Caudate nucleus (tissue), 63 donors: ENCODE measurements at places on chromosomes 6 and 20.

GRCh38 chr20:36951979-36952738 is 651 bp upstream of the SAMHD1 start:
- no peak for DNase-seq

DNA sequence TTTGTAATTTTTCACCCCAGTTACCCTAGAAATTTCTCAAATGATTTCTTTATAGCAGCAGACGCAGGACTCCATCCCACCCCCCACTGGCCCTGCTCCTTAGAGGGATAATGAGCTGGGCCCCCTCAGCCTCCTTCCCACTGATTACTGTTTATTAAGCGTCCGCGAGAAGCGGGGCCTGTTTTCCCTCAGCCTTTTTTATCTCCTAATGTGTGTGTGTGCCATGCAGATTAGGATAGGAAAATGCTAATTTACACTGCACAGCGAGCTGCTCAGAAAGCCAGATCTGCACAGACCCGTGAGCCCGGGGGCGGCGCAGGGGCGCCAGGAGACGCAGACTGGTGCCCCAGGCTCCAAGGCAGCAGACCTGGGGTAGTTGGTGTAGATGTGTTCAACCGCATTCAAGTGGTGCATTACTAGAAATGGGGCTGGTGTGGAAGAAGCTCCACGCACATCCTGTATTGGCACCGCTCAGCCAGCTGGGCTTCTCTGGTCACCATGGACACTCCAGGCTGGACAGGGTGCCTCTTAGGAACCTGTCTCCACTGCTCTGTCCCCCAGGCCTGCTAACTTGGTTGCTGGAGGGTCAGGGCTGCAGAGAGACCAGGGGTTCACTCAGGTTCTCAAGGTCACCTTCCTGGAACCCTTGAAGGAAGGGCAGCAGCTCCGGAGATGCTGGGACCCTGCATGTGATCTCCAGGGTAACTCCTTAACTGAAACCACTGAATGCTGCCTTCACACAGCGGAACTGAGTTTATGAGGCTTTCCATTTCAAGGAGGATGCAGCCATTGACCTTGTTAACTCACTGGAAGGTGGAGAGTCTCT is 256.3 kb downstream of the ERMARD start:
- no peak for DNase-seq

- DNase-seq, result no peak
Measured at GRCh38 chr6:162070639-162071038, 656.9 kb downstream of the PRKN start.

- no peak for DNase-seq
Measured at GRCh38 chr6:146990284-146990683, 213.9 kb upstream of the STXBP5 start.

DNA sequence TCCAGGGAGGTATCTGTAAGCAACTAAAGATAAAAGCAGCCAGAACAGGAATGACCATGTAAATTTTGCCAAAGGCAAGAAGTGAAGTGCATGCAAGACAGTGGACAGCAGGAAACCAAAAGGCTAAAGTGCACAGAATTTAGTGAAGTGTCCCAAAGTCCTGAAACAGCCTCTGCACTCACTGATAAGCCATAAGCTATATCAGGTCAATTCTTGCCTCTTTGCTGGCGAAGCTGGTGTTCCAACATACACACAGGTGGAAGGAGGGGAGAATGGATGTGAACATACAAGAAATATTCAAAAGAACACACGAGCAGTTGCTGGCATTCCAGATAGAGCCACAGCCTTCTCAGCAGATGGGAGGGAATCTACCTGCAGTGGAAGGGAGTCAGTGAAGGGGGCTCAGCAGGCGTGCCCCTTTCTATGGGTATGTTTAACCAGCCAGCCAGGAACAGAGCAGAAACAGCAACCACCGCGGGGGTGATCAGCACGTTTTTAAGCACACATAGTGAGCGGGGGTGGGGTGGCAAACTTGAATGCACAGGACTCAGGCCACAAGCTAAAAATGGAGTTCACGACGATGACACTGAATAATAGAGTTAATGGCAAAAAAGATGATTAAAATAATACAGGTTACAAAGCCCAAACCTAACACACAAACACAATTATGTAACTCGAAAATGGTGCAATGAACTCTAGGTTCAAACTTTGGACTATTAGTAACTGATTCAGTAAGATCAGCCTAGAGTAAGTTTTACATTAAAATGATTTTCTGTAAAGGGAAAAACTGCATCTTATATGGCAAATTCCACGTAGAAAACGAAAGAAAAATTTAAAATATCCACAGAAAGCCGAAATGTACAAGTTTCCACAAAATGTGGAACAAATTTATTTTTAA is 1.2 kb downstream of the ECI2 start:
- DNase-seq, result no peak

- no peak for DNase-seq
Measured at GRCh38 chr6:121479486-121480098, 44.1 kb downstream of the GJA1 start.

- no peak for DNase-seq
Measured at GRCh38 chr20:11847827-11848226, 69.9 kb upstream of the BTBD3 start.

DNA sequence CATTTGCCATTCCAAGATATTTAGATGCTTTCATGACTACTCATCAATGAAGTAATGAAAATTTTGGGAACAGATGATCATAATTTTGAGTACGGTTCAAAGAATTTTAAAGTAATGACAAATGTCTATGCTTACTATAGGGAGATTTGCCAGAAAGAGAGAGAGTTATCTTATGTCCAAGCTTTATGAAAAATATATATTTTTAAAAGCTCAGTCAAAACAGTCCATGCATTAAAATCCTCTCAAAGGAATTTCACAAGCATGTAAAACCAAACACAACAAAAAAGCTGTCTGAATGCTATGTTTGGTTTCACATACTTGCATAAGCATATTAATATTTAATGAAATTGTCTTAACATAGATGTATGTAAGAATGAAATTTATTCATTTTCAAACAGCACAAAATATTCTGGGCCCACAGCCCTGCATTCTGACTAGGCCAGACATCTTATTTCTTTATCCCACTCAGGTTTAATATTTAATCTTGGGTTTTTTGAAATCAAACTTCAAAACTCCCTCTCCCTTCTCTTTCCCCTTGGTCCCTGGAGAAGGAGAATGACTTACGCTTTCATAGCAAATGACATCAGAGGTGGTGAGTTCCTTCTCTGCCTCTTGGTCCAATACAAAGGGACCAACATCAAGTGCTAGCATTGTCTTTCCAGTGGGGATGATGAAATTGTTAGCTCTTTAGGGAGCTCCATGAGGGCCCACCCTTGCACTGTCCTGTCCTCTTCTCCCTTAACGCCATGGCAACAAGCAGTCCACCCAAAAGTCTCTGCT is 94.2 kb downstream of the ADAT2 start:
- no peak for DNase-seq

DNA sequence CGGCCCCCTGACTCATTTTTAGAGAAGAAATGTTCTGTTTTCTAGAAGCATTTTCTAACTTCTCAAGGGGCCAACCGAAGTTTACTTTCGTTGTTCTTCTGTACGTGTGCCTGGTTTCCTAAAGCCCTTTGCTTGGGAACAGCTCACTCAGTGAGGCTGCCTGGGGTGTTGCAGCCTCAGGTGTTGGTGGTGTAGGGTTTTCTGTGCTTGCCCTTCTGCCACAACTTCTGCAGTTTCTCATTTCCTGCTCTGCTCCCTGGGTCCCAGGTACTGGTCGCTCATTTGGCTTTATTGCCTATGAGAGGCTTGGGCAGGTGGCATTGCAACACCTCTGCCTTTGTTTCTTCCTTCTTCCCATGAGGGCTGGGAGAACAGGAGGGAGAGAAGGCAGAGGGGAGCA is 278.3 kb downstream of the SOX4 start:
- DNase-seq, result no peak

- DNase-seq, result no peak
Measured at GRCh38 chr6:157558487-157559200, 177.7 kb downstream of the ZDHHC14 start.

DNA sequence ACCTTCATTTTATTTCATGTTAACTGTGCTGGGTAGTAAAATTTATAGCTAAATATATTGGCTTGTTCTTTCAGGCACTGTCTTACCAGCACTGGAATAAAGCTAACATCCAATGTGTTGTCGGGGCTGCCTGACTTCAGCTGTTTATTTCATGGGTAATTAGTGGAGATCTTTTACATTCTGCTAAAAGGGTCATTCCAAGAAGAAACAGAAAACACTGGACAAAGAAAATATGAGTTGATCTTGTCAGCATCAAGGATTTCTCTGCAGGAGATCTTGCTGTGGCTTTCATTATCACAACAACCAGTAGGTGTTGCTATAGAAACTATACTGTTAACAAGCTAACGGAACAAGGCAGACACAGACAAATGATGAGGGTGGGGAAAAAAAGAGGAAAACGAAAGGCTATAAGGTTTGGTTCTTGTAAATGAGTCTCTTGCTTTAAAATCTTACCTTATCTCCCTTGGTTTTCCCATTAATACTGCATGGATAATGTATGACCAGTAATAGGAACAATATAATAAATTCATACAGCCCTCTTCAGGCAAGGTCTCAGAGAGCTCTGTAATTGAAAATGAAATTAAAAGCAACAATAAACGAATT is 206.8 kb downstream of the SIM1 start:
- no peak for DNase-seq

GRCh38 chr6:168658059-168658458 is 217.1 kb downstream of the SMOC2 start:
- no peak for DNase-seq

DNA sequence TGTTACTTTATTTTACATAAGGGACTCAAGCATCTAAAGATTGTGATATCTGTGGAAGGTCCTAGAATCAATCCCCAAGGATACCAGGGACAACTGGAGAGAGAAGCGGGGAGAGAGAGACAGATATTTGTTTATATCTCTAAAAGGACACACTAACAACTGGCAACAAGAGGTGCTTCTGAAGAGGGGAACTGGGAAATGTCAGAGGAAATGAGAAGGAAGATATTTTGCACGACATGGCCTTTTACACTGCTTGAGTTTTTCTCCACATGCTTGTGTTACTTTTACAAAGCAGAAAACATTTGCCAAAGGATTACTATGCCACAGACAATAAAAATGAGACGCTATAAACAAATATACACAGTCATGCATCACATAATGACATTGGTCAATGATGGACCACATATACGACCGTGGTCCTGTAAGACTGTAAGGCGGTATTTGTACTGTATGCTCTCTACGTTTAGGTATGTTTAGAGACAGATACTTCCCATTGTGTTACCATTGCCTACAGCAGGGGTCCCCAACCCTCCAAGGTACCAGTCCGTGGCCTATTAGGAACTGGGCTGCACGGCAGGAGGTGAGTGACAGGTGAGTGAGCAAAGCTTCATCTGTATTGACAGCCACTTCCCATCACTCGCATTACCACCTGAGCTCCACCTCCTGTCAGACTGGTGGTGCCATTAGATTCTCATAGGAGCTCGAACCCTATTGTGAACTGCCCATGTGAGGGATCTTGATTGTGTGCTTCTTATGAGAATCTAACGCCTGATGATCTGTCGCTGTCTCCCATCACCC is 64.6 kb upstream of the PTPN1 start:
- DNase-seq, result no peak

GRCh38 chr6:95286874-95287273 is 290.5 kb upstream of the MANEA start:
- no peak for DNase-seq

GRCh38 chr6:159252955-159253508 is 83.8 kb downstream of the FNDC1 start:
- DNase-seq, result no peak

DNA sequence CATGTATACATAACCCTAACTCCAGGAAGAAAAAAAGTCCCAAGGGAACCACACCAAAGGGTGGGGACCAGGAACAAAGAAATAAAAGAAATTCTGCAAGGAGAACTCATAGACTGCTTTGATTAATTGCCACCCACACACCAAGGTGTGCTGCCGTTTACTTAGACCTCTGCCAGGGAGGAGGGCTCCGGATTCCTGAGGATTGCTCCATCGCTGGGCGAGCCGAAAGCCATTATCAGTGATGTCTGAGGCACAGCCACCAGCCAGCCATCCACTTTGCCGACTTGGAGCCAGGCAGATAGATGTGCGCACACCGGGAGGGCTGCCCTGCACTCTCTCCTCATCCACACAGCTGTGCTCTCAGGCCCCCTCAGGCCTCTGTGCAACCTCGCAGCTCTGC is 272.7 kb upstream of the FOXQ1 start:
- DNase-seq, result no peak

GRCh38 chr6:28235912-28236452 is 10.9 kb downstream of the ZSCAN9 start:
- DNase-seq, result no peak

- no peak for DNase-seq
Measured at GRCh38 chr6:157758516-157759023, 64.5 kb upstream of the SNX9 start.

- no peak for DNase-seq
Measured at GRCh38 chr6:151514000-151514730, 20.3 kb downstream of the CCDC170 start.

- no peak for DNase-seq
Measured at GRCh38 chr20:21981179-21981578, 275.7 kb downstream of the PAX1 start.

DNA sequence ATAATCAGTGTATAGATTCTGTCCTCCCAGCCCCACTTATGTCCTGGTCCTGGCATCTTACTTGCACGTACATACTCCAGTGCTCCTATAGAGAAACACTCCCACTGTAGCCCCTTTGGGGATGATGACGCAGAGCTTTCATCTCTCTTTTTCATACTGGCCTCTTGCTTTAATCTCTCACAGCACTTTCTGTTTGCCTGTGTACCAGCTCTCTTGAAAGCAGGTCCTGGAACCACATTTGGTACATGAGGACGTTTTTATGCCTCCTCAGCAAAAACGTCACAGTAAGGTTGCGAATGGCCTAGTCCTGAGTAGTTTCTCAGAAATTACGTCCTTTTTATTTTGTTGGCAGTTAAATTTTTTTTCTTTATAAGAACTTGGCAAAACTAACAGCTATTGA is 10.8 kb downstream of the L3MBTL3 start:
- DNase-seq, result no peak

DNA sequence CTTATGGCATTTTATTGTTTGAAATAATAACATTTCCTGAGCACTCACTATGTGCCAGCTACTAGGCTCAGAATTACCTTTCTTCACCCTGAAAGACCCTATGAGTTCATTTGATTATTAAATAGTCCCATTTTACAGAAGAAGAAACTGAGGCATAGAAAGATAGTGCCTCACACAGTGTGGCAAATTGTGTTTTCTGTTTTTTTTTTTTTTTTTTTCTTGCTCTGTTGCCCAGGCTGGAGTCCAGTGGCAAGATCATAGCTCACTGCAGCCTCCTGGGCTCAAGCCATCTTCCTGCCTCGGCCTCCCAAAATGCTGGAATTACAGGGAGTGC is 59.7 kb upstream of the PTPN1 start:
- DNase-seq, result no peak

DNA sequence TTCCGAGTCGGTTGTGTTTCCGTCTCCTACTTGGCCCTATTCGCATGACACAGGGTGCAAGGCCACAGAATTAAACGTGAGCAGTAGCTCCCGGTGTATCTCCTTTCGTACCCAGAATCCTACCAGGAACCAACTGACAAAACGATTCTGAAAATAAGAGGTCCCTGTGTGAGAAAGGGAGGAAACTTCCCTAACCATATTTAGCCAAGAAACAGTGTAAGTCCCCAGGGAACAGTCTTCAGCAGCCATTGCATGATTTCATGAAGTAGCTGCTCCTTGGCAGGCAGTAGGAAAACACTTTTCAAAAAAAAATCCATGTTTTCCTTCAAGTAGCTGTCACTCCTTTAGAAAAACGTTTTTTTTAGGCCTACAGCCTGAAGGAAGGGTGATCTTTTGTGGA is 46.9 kb downstream of the PDE10A start:
- DNase-seq, result no peak

- DNase-seq, result no peak
Measured at GRCh38 chr6:148134592-148134991, 208.0 kb upstream of the SASH1 start.
